Spinal cord (tissue), 10 donors: ENCODE measurements at places on chromosomes 2 and 18.

GRCh38 chr2:97664636-97664970, 759 bp upstream of the ACTR1B start:
- DNase-seq = no peak

DNA sequence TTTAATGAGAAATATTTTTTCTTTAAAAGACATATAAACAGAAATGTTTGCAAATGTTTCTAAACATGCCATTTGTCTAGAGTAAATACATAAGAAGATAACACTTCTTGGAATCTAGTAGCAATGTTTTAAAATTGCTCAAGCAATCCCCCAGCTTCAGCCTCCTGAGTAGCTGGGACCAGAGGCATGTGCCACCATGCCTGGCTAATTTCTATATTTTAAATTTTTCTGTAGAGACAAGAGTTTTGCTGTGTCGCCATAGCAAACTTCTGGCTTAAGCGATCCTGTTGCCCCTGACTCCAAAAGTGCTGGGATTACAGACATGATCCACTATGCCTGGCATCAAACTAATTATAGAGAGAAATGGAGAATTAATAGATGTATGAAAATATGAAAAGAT, 14.6 kb upstream of the MBD2 start:
- no peak for DNase-seq

DNA sequence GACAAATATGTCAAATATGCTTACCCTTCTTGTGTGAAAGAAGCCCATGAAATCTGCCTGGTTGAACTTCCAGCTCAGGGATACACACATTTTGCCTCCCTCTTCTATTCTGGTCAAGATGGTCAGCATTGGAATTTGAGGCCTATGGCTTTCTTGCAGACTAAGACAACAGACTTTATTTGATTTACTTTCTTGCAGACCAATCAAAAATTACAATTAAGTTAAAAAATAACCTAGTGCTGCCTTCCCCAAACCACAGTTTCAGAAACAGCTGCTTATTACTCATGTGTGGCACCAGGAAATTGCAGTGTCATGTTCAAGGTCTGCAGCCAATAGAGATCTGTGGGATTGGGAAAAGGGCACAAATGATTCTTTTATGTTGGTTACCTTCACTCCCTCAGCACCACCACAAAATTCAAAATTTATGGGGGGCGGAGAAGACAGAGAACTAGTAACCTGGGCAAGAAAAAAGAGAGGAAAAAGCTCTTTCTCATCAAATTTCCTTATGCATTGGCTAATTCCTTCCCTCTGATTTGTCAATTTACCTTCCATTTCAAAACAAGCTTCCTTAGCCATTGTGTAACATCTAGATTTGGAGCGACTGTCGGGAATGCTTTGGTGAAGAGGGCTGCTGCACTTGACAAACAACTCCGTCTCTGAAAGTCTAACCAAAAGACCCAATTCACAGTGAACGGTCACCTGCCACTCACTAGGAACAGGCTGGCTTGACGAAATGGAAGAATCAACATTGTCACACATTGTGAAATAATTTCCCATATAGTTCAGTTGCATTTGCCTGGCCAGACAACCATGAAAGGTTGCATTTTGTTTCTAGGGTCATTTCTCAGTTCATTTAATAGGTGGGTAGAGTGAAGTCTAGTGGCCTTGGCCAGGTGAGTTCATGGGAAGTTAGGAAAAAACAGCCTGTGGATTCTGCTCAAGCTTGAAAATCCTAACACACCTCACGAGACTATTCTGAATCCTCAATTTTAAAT, 100.4 kb upstream of the FZD5 start:
- no peak for DNase-seq

DNA sequence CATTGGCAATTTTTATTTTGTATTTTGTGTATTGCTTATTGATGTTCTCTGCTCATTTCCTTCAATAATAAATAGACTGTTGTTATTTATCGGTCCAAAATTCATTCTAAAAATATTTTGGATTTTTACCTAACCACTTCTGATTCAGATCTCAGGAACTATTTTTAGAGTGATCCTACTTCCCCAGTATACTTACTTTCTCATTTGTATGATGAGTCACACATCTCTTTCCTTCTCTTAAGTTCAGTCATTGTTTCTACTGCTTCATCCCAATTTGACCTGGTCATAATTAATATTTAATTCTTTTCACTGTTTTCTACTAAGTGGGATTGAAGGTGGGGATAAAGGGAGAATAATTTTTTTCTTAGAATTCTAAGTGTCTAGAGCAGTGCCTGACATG, 75.1 kb downstream of the AGPS start:
- DNase-seq = no peak

DNA sequence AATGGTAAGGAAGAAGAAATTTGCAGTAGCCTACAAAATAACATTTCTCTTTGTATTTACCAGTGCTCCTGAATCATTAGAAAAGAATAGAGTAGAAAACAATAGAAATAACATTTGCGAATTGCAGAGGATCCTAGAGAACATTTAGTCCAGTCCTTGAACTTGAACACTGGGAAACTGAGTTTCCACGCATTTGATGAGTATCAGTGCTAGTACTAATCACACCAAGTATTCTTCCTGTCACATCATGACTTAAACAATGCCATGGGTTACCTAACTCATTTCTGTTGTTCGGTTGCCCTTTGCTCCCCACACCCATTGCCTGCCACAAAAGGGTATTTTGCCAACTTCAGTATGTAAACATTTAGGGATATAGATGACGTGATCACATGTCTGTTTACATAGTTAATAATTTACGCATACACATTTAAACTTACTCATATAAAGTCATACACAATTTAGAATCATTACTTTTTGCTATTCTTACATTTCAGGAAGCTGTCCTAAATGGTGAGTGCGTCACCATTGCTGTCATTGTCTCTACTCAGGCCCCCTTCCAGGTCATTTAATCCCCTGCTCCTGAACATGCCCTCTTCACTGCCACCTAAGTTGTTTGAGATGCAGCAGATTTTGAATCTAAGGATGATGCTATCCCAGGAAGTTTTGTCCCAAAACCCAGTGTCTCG, 42.3 kb downstream of the CRIM1 start:
- DNase-seq = no peak

GRCh38 chr18:58046794-58047555, 2.9 kb downstream of the NEDD4L start:
- DNase-seq = no peak

- DNase-seq = no peak
These were observed 43.9 kb downstream of the PIEZO2 start for GRCh38 chr18:11105463-11105862.

- no peak for DNase-seq
These were observed 94.6 kb upstream of the SCG2 start for GRCh38 chr2:223696719-223697118.

DNA sequence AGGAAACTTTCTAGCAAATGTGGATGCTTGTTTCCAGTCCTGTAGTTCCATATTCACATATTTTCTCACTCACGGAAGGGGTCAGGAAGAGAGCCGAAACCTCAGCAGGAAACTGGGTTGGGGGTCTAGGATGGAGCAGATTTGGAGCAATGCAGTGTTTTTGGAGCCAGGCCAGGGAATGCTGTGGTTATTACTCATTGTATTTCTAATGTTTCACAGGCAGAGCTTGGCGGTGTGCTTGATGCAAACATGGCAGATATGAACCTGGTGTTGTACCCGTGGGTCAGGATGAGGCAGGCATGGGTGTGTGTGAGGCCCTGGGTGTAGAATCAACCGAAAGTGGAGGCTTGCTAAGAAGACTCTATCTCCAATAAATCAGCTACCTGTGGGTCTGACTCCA, 34.6 kb upstream of the ACKR3 start:
- no peak for DNase-seq

DNA sequence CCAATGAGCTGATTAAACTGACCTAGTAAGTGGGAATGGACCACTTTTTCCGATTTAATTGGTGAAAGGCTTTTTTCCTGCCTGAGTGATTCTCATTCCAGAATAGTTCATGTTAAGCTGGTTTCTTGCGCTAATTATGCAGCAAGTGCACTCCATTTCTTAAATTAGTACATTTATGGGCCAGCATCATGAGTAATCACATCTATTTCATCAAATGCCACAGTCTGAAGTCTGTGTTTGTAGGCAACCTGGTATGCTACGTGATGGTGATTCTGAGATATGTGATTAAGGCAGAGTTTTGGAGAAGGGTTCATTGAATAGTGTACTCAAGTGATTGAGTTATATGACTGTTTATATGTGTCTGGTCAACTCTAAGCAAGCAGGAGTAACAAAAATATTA, 128.0 kb upstream of the BOD1L2 start:
- no peak for DNase-seq

DNA sequence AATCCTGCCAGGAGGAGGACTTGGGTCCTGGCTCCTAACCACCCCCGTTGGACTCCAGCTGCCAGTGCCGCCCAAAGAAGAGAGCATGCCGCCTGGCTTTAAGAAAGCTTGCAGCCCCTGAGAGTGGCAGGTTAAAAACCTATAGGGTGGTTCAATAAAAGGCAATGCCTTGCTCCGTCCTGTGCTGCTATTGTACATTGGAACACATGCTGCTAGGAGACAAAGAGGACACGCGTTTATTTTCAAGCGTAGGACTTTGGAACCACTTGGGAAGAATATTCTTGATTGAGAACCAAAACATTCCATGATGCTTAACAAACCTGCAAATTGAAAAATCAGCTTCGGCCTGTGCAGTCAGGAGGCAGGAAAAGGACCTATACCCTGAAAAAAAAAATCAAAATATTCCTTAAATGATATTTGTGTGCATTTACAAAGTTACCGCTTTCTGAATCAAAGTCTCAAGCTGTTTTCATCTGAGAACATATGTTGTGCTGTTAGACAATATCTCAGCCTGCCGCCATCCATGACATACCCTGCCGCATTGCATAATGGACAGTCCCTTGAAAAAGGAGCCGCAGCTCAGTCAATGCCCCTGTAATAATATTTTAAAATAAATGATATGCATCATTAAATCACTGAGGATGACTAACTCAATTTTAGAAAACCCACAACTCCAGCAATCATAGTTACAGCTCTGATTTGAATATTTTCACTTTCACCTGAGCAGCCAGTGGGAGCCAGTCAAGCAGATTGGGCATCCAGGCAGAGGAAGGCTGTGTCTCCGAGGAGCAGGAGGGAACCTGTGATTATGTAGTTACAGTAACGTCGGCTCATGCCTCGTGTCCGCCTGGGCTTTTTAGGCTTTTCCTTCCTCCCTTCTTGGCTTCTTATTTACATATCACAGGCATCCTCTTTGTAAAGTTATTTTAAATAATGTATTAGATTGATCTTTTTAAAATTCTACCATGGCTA, 805.6 kb upstream of the FANCL start:
- DNase-seq = no peak

GRCh38 chr18:46445522-46446313, 211.3 kb downstream of the LOXHD1 start:
- DNase-seq = no peak

DNA sequence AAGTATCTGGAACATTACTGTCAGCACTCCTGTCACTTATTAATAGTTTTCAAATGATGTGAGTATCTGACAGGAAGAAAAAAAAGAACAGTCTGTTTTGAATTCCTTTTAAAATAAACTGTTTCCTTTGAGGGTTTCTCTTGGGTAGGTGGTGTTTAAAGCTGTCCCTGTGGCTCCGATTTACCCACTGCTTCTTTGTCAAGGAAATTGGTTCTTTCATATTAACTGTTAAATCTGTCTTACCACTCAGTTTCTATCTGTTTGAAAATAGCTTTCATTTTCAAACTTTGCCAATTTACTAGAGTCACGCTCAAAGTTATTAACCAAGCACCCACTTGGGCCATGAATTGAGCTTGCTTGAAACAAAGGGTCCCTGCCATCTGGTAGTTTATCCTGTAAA, 614.6 kb upstream of the NXPH2 start:
- no peak for DNase-seq

DNA sequence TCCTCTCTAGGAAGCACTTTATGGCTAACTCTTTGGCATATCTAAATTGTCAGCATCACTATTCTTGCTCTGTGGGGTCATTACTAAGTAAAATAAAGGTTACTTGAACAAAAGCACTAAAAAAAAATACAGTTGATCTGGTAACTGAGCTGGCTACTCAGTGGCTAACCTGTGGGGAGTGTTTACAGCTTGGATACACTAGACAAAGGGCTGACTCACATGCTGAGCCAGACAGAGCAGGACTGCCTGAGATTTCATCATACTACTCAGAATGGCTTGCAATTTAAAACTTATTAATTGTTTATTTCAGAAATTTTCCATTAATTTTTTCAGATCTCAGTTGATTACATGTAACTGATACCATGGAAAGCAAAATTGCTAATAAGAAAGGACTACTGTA, 1690.4 kb upstream of the SLC39A10 start:
- DNase-seq = no peak

DNA sequence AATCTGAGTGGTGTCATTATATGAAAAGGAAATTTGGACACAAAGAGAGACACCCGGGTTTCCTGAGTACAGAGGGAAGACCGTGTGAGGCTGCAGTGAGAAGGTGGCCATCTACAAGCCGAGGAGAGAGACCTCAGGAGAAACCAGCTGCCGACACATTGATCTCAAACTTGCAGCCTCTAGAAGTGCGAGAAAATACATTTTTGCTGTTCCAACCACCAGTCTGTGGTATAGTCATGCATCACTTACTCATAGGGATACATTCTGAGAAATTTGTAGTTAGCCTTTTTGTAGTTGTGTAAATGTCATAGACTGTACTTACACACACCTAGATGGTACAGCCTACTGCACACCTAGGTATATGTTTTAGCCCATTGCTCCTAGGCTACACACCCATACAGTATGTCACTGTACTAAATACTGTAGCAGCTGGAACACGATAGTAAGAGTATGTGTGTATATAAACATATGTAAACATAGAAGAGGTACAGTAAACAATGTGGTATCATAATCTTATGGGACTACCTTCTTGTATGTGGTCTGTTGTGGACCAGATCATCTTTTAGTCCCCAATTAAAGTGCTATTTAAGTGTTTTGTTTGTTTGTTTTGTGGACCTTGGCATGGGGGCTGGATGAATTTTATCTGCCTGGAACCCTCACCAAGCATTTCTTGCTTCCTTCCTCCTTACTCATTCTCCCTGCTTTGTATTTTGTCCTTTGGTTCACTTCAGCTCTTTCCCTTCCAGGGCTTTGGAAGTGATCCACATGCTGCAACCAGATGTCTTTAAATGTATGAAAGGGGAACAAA, 38.3 kb upstream of the SESTD1 start:
- no peak for DNase-seq

DNA sequence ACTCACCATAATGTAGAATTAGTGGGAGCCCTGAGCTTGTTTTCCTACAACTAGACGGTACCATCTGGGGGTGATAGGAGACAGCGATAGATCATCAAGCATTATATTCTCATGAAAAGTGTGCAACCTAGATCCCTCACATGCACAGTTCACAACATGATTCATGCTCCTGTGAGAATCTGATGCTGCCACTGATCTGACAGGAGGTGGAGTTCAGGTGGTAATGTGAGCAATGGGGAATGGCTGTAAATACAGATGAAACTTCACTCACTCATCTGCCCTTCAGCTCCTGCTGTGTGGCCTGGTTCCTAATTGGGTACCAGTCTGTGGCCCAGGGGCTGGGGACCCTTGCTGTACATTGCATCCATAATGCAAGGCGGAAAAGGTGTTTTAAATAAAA, 60.7 kb downstream of the USP34 start:
- no peak for DNase-seq
